Stimulated activated CD8-positive, alpha-beta memory T cell treated with anti-CD3 and anti-CD28 coated beads, Interleukin-12 subunit alpha, Interleukin-12 subunit beta, amount 100 ng/mL, for 1 hour (primary cell): ENCODE measurements at places on chromosomes 2 and 18.

- DNase-seq, result no peak
Measured at GRCh38 chr2:151070253-151070652, 191.4 kb downstream of the RBM43 start.

DNA sequence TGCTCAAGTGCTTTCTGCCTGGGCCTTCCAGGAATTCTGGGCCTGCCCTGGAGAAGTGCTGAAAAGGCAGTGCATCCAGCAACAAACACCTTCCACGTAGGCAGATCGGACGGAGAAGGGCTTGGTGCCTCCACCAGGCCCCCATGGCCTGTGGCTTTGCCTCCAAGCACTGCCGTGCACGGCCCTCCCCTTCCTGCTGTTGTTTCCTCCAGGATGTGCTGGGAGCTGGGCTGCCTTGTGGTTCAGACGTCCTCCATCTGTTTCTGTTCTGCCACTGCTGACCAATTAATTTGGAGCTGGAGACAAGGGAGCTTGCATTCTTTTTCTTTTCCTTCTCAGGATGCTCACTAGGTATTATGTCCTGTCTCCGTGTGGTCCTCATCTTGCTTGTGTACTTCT, 197.0 kb downstream of the HRH4 start:
- DNase-seq, result no peak

- DNase-seq, result no peak
Measured at GRCh38 chr2:55511508-55512124, 7.9 kb upstream of the CFAP36 start.

GRCh38 chr2:152050915-152051314, 47.9 kb downstream of the CACNB4 start:
- DNase-seq, result no peak

GRCh38 chr2:132936791-132937190, 266.8 kb upstream of the LYPD1 start:
- DNase-seq, result no peak

DNA sequence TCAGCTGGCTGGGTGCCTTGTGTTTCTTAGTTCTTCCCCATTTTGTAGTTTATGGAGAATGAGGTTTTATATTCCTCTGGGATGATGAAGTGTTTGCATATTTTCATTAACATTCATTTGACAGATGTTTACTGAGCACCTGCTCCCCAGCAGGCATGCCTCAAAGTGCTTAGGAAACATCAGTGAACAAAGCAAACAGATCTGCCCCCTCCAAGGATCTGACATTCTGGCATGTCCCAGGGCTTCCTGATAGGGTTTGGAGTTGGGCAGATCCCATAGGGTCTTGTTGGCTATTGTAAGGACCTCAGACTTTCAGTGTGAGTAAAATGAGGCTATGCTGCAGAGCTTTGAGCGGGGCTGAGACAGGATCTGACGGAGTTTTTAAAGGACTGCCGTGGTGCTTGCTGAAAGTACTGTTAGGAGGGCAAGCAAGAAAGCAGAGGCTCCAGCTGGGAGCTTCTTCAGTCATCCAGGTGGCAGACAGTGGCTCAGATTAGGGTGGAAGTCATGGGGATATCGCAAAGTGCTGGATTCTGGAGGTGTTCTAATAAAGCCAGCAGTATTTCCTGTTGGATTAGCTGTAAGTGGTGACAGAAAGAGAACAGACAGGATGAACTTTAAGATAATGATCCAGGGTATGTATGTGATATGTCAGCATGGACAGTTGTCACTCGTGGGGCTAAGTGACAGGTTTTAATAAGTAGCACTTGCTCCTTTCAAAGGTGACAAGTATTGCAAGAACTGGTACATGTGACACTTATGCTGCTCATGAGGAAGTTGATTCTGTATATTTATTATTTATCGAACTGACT, 11.3 kb upstream of the IAH1 start:
- DNase-seq, result no peak

GRCh38 chr2:230964136-230964730, 31.7 kb upstream of the SPATA3 start:
- DNase-seq, result no peak

DNA sequence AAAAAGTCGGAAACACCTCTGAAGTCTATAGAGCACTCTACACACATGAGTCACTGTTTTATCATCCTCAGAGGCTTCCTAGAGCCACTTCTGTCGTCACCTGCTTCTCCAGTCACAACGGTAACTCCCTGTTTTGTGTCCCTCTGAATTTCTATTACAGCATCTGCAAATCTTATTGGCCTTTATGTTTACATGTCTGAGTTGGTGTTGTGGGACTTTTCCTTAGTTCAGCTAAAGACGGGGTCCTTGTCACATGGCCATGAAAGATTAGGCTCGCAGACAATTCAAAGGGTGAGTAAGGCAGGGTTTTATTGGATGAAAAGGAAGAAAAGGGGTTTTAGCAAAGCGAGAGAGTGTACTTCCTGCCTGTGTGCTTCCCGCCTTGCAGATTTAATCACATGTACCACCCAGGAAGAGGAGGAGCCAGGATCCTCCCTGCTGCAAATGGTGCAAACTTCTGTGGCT, 185.6 kb downstream of the LPIN1 start:
- no peak for DNase-seq

DNA sequence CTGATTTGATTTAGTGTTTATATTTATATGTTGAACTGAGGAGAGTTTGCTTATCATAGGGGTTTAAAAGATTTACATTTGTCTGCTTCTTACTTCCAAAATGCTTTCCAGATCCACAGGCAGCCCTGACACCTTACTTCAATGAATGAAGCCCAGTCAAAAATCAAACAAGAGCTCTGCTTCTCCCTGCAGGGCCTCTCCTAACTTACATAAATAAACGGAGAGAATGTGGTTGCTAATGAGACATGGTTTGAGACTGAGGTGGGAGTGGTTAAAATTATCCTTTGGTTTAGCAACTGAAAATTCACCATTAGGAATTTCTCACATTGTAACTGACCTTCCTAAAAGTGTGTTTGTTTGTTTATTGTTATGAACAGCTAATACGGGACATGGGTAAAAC, 612.3 kb upstream of the FANCL start:
- DNase-seq, result no peak

DNA sequence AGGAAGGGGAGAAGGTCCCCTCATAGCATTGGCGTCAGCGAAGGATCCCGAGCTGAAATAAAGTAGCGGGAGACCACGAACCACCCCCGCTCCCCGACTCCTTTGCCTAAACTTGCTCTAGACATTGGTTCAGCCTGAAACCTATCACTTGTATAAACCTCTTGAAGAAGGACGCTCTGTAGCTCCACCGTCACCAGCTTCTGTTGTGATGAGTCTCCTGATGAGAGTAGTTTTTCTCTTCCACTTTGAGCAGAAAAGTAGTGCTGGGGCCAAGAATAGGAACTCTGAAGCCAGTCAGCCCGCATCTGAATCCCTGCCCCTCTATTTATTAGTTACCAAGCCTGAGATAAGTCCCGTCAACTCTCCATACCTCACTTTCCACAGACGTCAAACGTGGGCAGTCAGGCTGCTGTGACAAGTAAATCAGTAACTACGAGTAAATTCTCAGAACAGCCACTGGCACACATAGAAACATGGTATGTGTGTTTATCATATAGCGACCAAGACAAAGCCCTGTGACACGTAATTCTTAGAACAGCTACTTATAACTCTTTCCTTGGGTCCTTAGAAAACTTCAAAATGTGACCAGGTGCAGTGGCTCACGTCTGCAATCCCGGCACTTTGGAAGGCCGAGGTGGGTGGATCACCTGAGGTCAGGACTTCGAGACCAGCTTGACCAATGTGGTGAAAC, 61.7 kb downstream of the CD226 start:
- no peak for DNase-seq

DNA sequence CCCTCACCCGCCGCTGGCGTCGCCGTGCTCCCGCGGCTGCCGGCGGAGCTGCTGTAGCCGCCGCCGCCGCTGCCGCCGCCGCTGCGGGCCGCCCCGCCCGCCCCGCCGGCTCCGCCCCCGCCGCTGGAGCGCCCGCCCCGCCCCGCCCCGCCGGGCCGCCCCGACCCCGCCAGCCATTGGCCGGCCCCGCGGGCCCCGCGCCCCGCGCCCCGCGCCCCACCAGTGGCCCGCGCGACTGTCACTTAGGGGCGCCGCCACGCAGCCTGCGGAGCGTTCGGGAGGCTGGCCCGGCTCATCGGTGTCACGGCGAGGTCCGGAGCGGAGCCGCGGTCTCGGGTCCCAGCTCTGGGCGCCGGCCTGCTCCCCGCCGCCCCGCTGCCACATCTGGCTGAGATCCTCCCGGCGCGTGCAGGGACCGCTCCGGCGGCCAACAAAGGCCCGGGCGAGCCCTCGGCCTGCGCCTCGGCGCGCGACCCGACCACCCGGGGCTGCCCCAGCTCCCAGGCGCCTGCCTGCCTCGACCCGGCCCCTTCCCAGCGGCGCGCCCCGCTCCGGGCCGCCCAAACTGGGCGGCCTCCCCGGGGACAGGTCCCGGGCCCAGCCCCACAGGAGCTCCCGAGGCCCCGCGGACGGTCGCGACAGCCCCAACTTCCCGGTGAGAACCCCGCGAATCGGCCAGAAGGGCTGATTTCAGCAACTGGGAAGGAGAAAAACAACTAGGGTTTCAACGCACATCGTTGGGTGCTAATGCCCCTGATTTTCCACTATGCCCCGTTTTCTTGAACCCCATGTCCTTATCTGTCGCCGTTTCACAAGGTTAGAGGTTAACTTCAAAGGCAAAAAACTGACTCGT, at the start of gene MGAT4A:
TSS of gene MGAT4A (minus strand) at position 92 of the 853 bp plus-strand sequence. CDS start 4,800 bp downstream, outside the sequence.
- peak; percentile 56 for DNase-seq

DNA sequence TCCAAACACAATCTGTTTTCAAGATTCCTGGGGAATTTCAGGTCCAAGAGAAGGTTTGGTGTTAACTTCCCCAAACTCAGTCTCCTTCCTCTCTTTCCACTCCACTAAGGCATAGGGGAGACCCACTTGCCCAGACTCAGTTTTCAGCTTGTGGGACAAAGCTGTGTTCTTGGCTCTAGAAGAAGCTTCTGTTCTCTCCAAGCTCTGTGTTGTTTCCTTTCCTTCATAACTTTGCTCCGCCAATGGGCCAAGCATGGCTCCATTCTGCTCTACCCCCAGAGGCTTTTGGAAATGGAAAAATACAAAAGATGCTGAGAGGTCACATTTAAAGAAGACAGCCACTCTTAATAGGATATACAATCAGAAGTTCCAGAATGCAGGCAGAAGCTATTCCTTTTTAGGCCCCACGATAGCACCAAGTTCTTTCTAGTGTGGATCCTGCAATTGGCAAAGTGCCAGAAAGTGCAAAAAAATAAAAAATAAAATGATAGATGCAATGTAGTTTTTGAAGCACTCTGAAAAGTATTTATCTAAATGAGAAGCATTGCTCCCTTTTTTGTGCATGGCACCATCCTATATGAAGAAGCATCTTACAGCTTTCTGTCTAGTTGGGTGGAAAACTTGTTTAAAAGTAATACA, 510.1 kb downstream of the TXNL1 start:
- no peak for DNase-seq

GRCh38 chr2:152613235-152613634, 104.0 kb downstream of the PRPF40A start:
- no peak for DNase-seq

GRCh38 chr18:55868909-55869308, 280.9 kb upstream of the TCF4 start:
- DNase-seq, result no peak

GRCh38 chr2:88059979-88060906, 4.7 kb upstream of the KRCC1 start:
- peak; percentile 23 for DNase-seq

DNA sequence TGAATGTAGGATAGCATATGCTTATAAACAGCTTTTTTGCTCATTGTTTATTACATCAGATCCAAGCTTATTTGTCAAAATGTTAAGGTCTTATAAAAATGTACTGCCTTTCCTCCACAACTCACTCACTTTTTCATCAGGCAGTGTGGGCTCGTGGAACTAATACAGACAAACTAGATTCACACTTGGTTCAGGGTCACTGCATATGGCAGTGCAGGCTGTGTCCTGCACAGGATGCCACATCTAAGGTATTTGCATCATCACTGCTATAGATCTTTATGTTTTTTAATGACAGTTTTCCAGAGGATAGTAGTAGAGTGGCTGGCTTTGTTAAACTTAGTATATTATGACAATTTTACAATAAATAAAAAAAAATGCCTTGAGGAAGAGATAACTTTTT, 381.0 kb downstream of the CLIP4 start:
- DNase-seq, result no peak

GRCh38 chr18:69631281-69631680, 230.6 kb downstream of the DOK6 start:
- no peak for DNase-seq

GRCh38 chr2:11397513-11397912, 53.1 kb upstream of the ROCK2 start:
- no peak for DNase-seq

DNA sequence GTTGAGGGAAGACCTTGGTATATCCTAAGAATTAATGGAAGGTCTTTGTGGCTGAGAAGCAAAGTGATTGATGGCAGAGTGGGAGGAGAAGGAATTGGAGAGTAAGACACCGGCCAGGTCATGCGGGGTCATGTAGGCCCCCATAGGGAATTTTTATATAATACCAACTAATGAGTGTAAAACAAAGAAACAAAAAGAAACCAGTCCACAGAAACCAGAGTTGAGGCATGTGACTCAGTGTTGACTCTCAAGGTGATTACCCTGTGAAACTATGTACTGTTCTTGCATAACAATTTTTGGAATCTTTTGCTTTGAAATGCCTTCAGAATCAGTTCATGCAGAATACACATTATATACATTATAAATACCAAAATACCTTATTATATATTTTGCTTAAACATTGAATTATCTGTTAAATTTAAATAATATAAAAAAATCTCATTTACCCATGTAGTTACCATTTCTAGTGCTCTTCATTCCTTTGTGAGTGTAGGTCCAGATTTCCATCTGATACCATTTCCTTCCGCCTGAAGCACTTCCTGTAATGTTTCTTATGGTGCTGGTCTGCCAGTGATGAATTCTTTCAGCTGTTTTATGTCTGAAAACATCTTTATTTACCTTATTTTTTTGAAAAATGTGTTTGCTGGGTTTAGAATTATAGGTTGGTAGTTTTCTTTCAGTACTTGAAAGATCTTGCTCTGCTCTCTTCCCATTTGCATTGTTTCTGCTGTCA, 8.6 kb downstream of the CLIP4 start:
- DNase-seq, result no peak

DNA sequence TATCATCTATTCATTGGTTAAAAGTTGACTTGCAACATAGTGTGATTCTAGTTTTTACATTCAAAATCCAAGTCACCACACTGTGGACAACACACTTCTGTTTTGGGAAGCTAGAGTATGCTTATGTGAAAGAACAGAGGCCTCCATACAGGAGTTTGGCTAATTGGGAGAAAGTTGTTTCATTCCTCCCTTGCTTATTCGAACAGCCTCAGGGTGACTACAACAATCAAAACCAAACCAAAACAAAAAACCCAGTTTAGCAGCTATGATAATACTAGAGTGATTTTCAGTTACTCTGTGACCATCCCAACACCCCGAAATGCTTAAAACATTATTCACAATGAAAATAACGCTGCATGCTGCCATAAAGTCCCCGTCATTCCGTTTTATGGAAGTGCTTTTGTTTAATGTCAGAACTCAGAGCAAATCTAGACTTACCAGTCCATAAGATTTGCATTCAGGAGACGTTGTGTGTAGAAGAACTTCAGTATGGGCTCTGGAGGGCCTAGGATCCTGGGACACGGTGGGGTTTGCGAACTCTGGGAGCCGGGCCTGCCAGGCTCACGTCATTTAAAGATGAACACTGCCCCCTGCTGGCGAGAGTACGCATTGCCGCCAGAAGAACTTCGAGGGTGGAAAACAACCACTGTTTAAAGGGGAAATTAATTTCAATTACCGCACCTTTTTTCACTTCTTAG, 111.4 kb downstream of the FTCDNL1 start:
- DNase-seq, result peak; percentile 34

GRCh38 chr2:147789720-147790119, 55.1 kb upstream of the ACVR2A start:
- DNase-seq, result no peak
